MM.1S (cell line): ENCODE measurements at places on chromosomes 3 and 15.
A peak's percentile ranks its signal among the peaks of the same experiment; 100 is the strongest.

DNA sequence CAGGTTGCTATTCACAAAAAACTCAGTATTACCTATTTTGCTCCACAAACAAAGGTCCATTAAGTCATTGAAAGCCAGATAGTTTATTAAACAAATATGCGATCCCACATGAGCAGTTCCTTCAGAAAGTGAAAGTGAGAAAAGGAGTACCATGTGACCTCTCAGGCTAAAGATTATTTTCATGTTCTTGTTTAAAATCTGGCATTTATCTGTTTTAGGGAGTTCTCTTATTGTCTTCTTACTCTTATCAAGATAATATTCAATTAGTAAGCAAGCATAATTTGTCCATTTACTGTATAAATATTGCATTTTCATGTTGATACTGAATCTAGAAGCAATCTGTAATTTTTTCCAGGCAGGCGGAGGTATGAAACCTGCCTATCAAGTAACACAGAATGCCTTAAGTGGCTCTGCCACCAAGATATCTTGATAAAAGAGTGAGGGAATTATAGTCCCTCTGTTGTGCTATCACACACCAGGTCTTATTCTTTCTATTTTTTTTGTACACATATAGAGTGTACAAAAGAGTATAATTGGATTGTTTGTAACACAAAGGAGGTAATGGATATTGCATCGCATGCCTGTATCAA is 20.1 kb upstream of the PLSCR5 start:
- DNase-seq = peak; percentile 26

DNA sequence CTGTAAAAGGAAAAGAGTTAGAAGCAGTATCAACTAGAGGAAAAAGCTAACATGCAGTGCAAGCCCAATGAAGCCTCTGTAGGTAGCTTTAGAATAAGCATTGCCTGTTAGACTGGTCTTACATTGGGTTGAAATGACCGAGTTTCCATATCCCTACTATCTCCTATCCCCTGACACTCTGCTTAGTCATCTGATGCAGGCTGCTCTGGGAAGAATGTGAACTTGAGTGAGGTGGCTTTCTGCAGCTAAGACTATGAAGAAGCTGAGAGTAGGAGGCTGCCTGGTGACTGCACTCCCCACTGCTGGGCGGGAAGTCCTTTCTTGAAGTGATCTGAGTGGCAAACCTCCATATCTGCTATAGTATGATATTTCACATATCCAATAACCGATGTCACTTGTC is 64.7 kb downstream of the OXSM start:
- DNase-seq = no peak

DNA sequence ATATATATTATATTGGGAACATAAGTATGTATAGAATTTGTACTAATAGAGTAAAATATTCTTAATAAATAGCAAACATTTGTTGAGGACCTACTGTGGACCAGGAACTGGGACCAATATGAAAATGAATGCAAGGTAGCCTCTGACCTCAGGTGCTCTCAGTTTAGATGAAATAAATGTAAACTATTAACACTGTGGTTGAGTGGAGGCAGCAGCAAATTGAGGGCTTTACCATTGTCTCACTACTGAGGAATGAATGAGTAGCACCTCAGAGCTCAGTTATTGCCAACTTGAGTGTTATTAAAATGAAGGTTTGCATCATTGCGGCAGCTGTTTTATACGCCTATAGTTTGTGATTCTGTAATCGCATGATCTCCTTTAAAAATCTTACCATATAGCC is 90.9 kb upstream of the CGNL1 start:
- DNase-seq = no peak

- peak; percentile 87 for DNase-seq
These were observed 60.0 kb upstream of the HES1 start for GRCh38 chr3:194075802-194076460.

DNA sequence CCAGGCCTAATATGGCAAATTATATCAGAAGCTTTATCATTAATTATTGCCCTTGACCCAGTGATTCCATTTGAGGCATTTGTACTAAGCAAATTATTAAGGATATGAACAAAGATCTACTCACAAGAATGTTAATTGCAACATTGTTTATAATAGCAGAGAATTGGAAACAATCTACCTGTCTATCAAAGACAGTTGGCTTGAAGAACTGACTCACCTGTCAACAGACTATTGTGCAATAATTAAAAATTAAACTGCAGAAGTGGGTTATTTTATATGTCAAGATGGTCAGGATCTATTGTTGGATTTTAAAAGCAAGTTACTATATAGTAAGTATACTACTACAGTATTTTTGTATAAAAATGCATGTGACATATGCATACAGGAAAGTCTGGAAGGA is 6.7 kb upstream of the FETUB start:
- DNase-seq = no peak

DNA sequence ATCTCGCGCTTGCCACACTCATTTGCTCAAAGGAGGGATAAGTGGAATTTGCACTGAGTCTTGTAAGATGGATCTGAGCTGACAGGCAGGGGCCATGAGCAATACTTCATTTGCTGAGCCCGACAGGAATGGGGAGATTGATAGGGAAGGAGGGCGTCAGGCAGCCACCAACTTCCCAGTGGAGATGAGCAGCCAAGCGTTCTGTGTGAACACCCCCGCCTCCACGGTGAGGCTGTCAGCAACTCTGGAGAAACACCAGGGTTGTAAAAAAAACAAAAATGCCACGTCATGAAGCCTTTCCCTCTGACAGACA is 36.8 kb downstream of the TLE3 start:
- no peak for DNase-seq

DNA sequence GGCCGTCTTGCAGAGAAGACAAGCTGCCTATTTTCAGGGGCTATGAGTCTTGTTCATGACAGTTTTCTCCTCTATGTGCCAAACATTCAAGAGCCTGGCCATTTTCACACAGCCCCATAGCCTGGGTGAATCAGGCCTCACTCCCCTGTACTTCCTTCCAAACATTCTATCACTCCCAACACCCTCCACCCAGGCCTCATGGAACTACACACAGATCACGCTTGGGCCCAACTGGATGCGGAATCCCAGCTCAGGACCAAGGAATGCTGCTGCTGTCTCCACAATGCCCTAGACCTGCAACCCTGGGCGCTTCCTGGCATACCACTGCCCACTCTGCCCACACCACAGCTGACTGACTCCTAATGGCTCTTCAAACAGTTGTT is 39.4 kb upstream of the PCSK6 start:
- no peak for DNase-seq

DNA sequence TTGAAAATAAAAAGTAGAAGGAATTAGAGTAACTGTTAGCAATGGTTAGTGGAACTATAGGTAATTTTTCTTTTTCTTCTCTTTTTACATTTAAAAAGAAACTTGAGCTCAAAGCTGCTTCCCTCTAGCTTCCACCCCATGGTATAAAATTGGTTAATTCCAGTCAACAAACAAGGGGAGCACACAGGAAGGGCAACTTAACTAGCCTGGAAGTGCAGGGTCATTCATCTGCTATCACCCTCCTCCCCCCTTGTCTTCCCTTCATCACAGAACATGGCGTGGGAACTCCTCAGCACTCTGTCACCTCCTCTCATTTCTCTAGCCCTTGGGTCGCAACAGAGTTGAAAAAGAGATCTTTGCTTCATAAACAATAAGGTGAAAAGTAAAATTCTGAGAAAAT is 20.0 kb downstream of the MASP1 start:
- DNase-seq = no peak

DNA sequence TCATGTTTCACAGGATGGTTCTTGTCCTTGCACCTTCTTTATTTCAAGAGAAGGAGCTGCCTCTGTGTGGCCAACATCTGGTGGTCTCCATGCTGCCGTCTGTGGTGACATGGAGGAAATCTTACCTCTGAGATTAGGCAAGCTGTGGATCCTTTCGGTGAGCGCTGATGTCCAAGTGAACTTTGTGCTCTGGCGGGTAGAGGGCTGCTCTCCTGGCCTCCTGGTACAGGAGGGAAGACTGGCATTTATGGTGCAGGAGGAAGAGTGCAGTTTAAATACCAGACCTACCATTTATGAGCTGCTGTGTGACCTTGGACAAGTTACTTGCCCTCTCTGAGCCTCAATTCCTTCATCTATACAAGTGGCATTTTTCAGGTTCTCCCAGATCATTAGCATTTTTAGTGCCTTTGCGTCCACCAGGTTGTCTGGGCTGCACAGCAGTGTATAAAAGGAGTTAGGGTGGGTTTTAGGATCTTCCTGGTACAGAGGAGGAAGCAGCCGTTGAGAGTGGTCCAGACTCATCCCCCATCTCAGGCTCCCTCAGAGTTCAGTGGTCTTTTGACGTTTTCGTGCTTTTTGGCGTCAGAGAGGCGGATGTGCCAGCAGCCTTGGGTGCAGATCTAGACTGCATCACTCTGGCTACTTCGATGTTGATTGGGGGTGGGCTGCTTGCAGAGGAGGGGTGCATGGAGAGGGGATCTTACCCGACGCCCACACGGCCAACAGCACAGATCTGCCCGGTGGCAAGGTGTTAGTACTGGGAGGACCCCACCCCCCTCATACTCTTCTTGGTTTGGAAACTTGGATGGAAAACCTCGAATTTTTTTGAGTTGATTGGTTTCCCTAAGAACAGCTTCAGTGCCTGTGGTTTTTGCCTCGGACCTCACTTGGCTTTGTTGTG is 162.2 kb downstream of the ITPR1 start:
- no peak for DNase-seq

DNA sequence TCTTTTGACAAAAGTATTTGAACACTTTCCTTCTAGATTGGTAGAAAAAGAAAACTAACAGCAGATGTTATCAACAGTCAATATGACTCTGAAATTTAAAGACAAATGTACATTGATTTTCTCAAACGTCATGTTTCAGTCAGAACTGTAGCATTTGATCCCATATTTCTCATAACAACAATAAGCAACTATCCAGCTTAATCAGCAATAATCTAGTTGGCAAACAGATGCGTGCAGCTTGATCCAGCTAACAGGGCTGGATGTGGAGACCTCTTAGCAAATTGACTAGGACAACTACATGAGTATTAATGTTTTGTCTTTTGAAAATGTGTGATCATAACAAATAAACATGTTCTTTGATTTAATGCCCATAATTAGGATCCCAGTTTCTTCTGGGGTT is 94.0 kb upstream of the STT3B start:
- DNase-seq = no peak

DNA sequence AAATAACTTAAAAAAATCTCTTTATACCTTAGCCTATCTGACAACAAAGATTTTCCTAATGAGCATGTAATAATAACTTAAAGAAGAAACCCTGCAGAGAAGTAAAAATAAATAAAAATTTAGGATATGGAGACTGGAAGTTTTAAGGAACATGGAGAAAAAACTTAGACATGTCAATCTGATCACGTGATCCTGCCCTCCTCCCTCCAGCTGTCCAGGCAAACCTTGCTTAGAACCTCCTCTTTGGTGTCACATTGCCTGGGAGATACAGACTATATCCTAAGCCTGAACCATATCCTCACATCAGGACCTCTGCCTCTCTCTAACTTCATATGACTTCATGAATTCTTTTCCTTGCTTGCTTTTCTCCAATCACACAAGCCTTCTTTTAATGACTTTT is 275.5 kb downstream of the CNTN3 start:
- no peak for DNase-seq

GRCh38 chr15:60480149-60480548 is 1.2 kb upstream of the ICE2 start:
- peak; percentile 32 for DNase-seq

GRCh38 chr15:96093063-96093462 is 237.4 kb upstream of the NR2F2 start:
- no peak for DNase-seq

GRCh38 chr3:8516047-8516661 is 14.5 kb downstream of the LMCD1 start:
- no peak for DNase-seq

DNA sequence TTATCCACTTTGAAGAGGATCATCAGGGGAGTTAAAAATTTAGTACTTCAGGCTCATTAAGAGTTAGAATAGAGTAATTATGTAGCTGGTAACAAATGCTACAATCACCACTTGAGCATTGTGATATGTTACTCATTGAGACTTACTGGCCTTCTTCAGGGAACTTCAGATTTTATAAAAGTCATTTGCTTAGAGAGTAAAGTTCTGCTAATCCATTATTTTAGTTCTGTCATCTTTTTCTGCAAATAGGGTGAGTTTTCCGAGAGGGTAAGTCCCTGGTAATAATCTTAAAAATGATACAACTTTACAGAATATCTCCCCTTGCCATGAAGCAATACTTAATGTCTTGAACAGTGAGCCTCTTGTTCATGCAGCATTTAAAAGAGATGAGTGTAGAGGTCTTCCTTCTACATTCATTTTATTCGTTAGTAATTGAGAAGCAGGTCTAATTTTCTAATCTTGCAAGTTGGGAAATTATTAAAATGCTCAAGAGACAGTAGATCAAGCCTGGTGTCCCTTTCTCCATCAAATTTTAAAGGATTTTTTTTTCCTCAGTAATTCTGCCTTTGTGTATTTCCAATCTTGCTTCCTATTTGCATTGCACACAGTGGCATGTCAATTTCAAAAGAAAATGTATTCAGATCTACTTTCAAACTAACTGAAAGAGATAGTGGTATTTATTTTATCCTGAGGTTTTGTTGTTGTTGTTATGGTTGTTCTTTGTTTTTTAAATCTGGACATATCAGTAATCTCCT is 52.6 kb downstream of the MBNL1 start:
- DNase-seq = no peak

GRCh38 chr15:39153716-39154115 is 427.2 kb upstream of the THBS1 start:
- no peak for DNase-seq

DNA sequence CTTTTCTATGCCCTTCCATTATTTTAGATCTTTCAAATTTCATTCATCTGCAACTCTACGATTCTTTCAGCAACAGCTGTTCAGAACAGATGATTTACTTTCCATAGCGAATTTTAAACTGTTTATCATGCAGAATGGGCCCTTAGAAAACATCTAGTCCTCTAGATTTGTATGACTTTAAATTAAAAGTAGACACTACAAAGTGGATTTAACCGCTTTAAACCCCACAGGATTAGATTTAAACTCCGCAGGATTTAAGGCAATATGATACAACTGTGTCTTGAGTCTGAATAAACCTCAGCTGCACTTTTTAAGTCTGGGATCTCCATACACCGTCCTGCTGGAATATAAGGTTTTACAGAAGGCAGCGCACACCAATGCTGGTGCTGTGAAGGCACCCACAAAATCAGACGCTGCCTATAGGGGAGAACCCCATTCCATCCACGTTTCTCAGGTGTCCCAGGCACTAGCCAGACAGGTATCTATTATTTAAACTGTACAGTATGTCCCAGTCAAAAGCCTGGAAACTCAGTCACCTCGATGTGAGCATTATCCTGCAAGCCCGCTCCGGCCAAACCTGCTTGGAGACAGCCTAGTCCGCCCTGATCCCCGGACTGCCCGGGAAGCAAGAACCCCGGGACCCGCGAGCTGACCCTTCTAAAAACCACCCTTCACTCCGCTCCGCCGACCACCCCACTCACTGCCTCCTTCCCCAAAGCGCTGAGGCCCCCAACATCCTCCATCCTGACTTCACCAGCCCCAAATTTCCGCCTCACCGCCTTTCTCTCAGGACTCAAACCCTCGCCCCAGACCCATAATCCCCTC is 768 bp downstream of the ANO10 start:
- no peak for DNase-seq
